ENCODE measurements at places on chromosomes 16 and 17. TPM values are rescaled to one million over a fixed set of nuclear protein-coding genes. Genes with fewer than 3 reads are reported as not detected.

DNA sequence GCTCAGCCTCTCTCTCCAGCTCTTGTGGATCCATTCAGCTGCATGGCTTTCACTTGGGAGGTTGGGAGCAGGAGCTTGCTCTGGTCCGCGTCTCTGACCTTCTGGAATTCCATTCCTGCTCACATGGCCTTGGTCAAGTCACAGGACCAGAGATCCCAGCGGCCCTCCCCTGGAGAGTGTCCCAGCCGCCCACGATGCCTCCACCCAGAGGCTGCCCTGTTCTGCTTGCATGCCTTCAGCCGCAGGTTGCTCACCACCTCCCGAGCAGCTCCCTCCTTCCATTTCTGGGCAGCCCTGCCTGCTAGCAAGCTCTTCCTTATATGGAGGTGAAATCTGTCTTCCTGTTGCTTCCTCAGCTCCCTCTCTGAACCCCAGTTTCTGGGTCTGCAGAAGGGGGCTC, 32.6 kb downstream of the RAI1 start:
- no peak overlapping the region for H3K4me3 ChIP-seq
- DNase-seq: no peak
- peaks cover 15% of the 10 kb centered on the region for H3K4me1 ChIP-seq
- H3K36me3 ChIP-seq: no peaks in the 10 kb centered on the region
- H3K27me3 ChIP-seq: no peaks in the 10 kb centered on the region

TRAPPC2L gene
- total RNA-seq: 38.7 TPM

DNA sequence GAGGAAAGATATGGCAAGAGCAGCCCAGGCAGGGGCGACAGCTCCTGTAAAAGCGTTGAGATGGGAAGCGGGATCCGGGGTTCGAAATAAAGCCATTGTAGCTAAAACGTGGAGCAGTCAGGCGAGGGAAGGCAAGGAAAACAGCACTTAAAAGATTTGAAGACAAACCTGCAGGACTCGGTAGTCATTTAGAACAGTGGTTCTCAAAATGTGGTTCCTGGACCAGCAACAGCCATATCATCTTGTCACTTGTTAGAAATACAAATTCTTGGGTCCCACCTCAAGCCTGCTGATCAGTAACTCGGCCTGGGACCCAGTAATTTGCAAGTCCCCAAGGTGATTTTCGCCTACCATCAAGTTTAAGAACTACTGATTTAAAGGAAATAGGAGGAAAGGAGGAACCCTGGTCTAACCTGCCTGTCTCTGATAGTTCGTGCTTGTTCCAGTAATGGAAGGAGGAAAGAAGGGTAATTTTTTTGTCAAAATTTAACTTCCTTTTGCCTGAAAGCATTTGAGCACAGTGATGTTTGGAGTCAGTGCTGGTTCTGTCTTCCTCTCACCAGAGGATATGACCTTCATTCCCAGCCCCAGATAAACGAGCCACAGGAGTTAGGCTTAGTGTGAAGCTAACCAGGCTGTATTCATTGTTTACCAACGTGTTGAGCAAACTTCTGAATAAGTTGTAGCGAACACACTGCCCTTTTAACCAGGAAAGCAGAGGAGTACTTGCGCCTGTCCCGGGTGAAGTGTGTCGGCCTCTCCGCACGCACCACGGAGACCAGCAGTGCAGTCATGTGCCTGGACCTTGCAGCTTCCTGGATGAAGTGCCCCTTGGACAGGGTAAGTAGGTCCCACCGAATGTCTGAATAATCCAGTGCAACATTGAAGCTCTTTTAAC, 1.1 kb downstream of the ORC6 start:
- H3K27ac ChIP-seq: peak overlapping the region; percentile 96
- H3K36me3 ChIP-seq: no peaks in the 10 kb centered on the region
- no peak for DNase-seq
- H3K27me3 ChIP-seq: no peaks in the 10 kb centered on the region

TBX2 gene
- 8.7 TPM for total RNA-seq

JUP gene
- total RNA-seq: 52.4 TPM

DNA sequence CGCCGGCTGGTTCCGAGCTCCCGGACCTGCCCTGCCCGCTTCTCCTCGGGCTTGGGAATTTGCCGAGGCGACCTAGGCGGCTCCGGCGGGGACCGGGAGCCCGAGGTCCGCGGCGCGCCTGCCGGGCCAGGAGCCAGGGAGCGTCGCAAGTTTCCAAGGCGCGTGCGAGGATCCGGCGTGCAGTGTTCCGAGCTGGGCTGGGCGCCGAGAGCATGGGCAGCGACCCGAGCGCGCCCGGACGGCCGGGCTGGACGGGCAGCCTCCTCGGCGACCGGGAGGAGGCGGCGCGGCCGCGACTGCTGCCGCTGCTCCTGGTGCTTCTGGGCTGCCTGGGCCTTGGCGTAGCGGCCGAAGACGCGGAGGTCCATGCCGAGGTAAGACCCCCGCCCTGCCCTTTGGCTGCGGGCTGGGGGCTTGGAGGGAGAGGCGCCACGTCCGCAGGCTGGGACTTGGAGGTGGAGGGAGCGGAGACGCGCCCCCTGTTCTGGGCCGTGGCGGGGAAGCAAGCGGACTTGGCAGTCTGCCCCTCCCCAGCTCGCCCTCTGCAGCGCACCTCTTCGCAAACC, 668 bp downstream of the MMP15 start:
- no peaks in the 10 kb centered on the region for H3K27me3 ChIP-seq
- H3K36me3 ChIP-seq: no peaks in the 10 kb centered on the region
- peak overlapping the region; percentile 82 for H3K27ac ChIP-seq
- peaks cover 34% of the 10 kb centered on the region for H3K4me1 ChIP-seq
- peak overlapping the region; percentile 78 for H3K4me3 ChIP-seq
